Ovary (tissue), 10 donors: ENCODE measurements at places on chromosomes 3 and 15.

DNA sequence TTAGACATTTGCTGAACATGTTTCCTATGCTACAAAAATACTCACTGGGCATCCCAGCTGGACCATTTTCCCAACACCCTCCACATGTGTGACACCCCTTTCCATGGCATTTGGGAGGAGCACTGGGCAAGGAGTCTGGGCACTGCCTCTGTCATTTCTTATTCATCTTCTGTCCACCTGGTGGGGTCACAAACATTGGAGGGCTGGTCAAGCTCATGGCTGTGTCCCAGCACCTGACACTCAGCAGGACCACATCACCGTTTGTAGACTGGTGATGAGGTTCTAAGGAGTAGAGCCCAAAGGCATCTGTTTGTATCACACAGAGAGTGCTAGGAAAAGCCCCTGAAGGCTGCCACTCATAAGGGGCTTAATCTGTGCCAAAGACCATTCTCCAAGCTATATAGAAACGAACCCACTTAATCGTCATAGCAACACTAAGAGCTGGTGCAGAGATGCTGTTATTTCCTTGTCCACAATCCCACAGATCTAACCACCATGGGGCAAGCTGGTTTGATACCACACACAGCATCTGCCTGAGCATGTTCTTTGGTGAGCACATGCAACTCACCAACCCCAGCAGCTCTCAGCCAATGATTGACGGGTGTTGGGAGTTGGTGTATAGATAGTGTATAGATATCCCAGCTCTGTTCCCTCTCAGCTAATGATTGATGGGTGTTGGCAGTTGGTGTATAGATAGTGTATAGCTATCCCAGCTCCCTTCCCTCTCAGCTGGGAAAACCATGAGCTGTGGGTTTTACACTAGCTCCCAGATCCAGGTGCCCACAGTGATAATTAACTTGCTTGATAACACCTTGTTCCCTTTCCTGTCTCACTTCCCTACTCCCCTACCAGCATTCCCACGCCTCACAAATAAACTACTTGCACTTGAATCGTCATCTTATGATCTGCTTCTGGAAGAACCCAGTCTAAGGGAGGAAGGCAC lies 42.7 kb upstream of the ATP2B2 start:
- DNase-seq = no peak

- DNase-seq = no peak
These were observed 1.9 kb upstream of the DISP2 start for GRCh38 chr15:40355976-40356585.

GRCh38 chr3:190088890-190089289 lies 31.8 kb downstream of the P3H2 start:
- no peak for DNase-seq

DNA sequence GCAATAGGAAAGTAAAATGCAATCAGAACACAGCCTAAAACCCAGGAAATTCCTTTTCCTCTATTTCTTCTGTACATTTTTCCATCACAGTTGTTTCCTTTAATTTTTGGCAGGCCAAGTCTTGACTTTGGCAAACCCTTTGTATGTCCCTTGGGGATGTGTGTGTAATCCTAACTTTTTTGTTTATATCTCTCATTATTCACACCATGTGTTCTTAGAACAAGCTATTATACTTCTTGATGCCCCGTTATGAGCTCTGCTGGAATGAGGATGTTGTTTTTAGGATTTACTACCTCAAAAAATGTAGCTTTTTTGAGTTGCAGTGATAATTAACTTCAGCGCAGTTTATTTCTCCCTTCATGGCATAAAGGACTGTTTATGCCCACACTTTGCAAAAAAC lies 123.4 kb downstream of the ABI3BP start:
- no peak for DNase-seq

DNA sequence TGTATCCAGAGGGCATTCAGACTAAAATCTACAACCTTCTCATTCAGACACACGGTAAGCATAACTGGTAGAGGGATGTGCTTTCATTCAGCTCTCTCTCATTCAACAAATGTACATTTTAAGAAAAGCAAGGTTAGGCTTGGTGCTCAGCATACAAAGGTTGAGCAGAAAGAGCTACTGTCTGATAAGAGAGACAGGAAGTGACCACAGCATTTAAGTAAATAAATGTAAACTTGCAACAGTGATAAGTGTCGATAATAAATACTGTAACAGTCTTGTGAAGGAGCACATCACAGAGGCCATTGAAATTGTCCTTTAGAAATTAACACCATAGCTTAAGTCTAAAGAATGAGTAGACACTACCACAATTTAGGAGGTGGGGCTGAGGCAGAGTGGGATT lies 3.4 kb downstream of the CD96 start:
- DNase-seq = no peak

- no peak for DNase-seq
These were observed 617 bp upstream of the HPS3 start for GRCh38 chr3:149128821-149129220.

DNA sequence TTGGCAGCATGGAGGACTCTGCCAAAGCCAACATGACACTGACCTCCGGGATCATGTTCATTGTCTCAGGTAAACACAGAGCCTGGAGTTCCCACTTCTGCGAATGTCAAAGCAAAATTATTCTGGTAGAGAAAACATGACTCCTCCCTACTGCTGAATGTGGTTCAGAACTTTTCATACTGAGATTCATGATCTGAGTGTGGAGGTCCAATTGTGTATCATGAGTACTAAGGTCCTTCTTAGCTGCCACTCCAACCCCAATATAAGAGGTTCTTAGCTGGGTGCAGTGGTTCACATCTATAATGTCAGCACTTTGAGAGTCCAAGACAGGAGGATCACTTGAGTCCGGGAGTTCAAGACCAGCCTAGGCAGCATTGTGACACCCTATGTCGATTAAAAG lies 13.8 kb downstream of the CLDN18 start:
- DNase-seq = no peak

- DNase-seq = no peak
These were observed 14.0 kb downstream of the FAM227B start for GRCh38 chr15:49606594-49606993.

- DNase-seq = no peak
These were observed 51.5 kb downstream of the CMTM6 start for GRCh38 chr3:32450992-32451659.

- DNase-seq = no peak
These were observed 13.6 kb upstream of the CSK start for GRCh38 chr15:74768099-74768770.

GRCh38 chr15:30990446-30991254 lies 778 bp downstream of the MTMR10 start:
- DNase-seq = no peak

DNA sequence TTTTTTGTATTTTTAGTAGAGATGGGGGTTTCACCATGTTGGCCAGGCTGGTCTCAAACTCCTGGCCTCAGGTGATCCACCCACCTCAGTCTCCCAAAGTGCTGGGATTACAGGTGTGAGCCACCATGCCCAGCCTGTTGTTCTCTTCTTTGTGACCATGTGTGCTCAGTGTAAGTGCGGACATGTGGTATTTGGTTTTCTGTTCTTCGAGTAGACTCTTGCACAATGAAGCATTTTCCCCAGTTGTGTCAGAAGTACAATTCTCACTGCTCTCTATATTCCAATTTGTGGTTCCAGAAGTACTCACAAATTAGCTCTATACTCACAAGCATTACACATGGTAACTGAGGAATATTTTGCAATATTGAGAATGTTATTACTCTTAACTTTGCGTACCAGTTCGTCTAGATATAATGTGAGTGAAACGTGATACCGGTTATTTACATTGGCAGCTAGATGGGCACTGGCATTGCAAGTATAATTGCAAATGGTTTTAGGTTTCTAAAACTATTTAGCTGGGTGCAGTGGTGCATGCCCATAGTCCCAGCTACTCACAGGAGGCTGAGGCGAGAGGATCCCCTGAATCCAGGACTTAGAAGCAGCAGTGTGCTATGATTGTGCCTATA lies 34.2 kb upstream of the MTMR14 start:
- DNase-seq = no peak

- no peak for DNase-seq
These were observed 31.8 kb downstream of the MYO5A start for GRCh38 chr15:52496776-52497470.

- no peak for DNase-seq
These were observed 111.5 kb downstream of the TBL1XR1 start for GRCh38 chr3:177085794-177086193.

GRCh38 chr3:150090877-150091276 lies 120.2 kb upstream of the PFN2 start:
- DNase-seq = no peak

- DNase-seq = peak; percentile 18
These were observed 20.3 kb downstream of the PLXNB1 start for GRCh38 chr3:48409291-48410201.

GRCh38 chr15:29139540-29140459 lies 129.8 kb downstream of the NSMCE3 start:
- no peak for DNase-seq

DNA sequence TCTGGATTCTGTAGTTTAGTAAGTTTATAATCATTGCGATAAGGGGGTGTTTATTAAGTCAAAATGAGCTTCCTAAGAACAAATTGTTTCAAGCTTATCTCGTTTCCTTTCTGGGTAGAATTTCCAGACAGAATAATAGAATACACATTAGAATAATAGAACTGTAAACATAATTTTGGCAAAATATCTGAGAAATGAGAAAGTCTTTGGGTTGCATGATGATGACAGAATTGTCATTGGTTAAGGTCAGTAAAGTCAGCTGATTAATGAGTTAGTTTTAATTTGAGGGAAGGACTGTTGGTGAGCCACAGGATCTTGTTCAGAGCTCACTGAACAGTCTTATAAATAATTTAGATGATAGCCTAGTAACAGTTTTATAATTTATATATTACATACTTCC lies 10.2 kb downstream of the EIF2A start:
- no peak for DNase-seq

GRCh38 chr3:184604615-184605290 lies 43.2 kb downstream of the EPHB3 start:
- DNase-seq = peak; percentile 56

DNA sequence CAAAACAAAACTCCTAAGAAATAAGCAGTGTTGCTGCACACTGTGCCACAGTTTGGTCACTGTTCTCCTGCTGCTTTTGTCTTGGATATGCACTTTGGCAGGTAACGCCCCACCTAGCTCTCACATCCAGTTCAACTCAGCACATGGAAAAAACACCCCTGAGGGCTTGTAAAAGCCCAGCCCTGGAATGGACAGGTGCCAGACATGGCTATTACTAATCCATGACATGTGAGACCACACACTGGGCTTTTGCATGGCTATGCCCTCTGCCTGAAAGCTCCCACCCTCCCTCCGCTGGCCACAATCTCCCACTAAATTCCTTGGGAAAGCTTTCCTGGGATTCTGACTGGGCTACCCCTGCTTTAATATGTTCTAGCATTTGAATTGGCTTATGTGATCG lies 24.7 kb upstream of the ZBED2 start:
- no peak for DNase-seq

DNA sequence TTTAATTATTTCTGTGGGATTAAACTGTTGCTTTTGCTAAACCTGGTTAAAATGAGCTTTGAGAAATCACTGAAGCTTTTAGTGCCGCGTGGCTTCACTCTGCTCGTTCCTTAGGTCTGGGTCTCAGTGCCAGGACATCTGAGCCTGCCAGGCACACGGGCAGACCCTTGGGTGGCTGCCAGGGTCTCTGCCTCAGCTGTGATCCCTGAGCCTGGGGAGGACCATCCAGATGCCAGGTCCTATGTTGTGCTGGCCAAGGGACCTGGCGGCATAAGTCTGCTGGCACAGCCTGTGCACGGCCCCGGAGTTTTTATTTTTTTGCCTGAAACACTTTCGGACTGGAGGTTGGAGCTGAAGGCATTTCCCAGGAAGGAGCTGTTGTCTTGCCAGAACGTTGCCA lies 328.1 kb downstream of the LRTM1 start:
- DNase-seq = no peak

DNA sequence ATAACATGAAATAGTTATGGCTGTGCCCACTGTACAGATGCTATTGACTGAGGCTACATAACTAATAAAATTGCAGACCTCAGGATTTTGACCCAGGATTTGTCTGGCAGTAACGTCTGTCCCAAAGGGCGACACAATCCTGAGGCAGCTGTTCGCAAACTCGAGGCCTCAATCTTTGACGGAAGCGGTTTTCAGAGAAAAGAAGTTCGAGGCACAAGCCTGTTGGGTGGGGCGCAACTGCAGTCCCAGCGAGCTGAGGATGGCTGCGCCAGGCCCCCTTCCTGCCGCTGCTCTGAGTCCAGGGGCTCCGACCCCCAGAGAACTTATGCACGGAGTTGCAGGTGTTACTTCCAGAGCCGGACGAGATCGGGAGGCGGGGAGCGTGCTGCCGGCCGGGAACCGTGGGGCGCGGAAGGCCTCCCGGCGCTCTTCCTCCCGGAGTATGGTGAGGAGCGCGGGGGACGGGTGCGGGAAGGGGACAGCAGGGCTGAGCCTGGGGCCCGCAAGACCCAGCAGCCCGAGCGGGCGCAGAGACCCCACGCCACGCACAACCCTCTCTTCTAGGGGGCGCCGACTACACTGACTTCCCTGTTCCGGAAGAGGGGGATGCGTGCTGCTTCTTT lies at the start of gene PARP15:
TSS of gene PARP15 (plus strand) at position 242 of the 623 bp plus-strand sequence. CDS start at position 260, 18 bp downstream.
- no peak for DNase-seq

DNA sequence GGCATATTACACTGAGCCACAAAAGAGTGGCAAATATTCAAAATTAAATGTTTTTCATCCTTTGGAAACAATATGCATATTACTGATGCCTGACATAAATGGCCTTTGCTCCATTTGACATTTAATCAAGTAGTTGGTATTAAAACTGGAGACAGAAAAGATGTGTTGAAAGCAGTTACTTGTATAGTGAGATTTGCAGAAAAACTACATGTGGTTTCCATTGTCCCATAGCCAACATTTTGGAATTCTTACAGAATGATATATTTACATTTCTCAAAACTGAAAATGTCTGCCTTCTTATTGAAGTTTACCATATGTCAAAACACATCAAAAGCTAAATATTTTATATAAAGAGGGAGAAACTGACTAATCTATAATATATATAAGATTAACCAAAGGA lies 21.6 kb downstream of the SHOX2 start:
- DNase-seq = no peak
